ENCODE measurements at places on chromosomes 3 and 15.

GRCh38 chr3:12372741-12373280 is 83.9 kb downstream of the PPARG start:
- no peak overlapping the region for H3K27ac ChIP-seq
- no peak overlapping the region for H3K4me3 ChIP-seq

DNA sequence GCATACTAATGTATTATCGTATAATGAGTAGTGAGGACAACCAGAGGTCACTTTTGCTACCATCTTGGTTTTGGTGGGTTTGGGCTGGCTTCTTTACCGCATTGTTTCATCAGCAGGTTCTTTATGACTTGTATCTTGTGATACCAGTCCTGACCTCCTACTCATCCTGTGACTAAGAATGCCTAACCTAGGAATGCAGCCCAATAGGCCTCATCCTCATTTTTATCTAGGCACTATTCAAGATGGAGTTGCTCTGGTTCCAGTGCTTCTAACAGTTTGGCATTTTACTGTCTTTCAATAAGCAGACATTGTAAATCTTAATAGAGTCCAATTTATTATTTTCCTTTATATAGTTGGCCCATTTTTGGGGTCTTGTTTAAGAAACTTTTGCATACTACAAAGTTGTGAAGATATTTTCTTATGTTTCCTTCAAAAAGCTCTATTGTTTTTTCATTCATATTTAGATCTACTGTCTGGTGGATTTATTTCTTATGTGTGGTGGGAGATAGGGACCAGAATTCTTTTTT is 60.8 kb upstream of the RNU6-1 start:
- no peaks in the 10 kb centered on the region for H3K27me3 ChIP-seq
- no peak for DNase-seq
- H3K36me3 ChIP-seq: no peaks in the 10 kb centered on the region
- no peak overlapping the region for H3K4me3 ChIP-seq
- H3K4me1 ChIP-seq: no peaks in the 10 kb centered on the region

DNA sequence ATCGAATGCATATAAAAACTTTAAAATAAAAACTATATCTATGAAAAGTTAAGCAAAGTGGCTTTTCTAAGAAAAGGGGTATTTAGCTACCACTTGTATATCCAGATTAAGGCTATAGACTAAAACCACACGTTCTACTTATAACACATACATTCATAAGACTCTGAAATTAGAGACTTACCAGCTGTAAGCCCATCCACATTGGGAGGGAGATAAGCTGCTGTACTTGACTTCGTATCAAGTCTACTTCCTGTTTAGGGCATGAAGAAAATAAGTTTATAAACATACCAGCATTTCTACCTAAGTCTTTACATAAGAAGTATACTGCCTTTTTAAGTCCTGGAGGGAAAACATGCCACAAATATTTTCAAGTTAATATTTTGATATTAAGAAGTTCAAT is 27.7 kb downstream of the AQR start:
- H3K36me3 ChIP-seq: no peaks in the 10 kb centered on the region
- H3K27me3 ChIP-seq: no peaks in the 10 kb centered on the region
- no peak overlapping the region for H3K4me3 ChIP-seq
- H3K27ac ChIP-seq: no peak overlapping the region
- DNase-seq: no peak

- no peaks in the 10 kb centered on the region for H3K36me3 ChIP-seq
- no peak within 1 kb of the TSS for H3K27ac ChIP-seq
- H3K4me3 ChIP-seq: no peak within 1 kb of the TSS
- no peaks in the 10 kb centered on the region for H3K27me3 ChIP-seq
- no peak for DNase-seq
Measured at GRCh38 chr3:187197335-187197649, at the start of gene RTP1. TSS of gene RTP1 (plus strand) at chr3:187197486. CDS start at chr3:187197516, 30 bp downstream.

DNA sequence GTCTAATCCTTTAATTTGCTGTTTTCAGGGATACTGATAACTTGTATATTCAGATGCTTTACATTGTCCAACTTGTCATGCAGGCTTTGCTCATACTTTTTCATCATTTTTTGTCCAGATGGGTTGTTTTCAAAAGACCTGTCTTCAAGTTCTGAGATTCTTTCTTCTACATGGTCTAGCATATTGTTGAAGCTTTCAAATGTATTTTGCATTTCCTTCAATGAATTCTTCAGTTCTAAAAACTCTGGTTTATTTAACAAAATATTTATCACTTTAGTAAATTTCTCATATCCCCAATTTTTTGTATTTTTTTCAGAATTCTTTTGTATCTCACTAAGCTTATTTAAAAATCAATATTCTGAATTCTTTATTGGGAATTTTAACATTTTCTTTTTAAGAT is 388.3 kb upstream of the IL12A start:
- H3K4me3 ChIP-seq: no peak overlapping the region
- H3K27me3 ChIP-seq: no peaks in the 10 kb centered on the region
- DNase-seq: no peak
- peaks cover 4% of the 10 kb centered on the region for H3K36me3 ChIP-seq

- H3K4me3 ChIP-seq: no peak overlapping the region
- H3K36me3 ChIP-seq: no peaks in the 10 kb centered on the region
- no peak overlapping the region for H3K27ac ChIP-seq
- no peaks in the 10 kb centered on the region for H3K27me3 ChIP-seq
Measured at GRCh38 chr3:139127101-139127500, 82.4 kb upstream of the PRR23C start.

GRCh38 chr3:60746695-60747416 is 504.4 kb downstream of the FHIT start:
- H3K27ac ChIP-seq: no peak overlapping the region
- H3K4me3 ChIP-seq: no peak overlapping the region
- no peaks in the 10 kb centered on the region for H3K36me3 ChIP-seq
- H3K4me1 ChIP-seq: no peaks in the 10 kb centered on the region
- no peaks in the 10 kb centered on the region for H3K27me3 ChIP-seq
- DNase-seq: no peak

GRCh38 chr15:34701536-34701935 is 53.3 kb downstream of the GJD2 start:
- H3K27ac ChIP-seq: no peak overlapping the region
- DNase-seq: no peak
- no peak overlapping the region for H3K4me3 ChIP-seq
- H3K36me3 ChIP-seq: no peaks in the 10 kb centered on the region
- no peaks in the 10 kb centered on the region for H3K4me1 ChIP-seq

DNA sequence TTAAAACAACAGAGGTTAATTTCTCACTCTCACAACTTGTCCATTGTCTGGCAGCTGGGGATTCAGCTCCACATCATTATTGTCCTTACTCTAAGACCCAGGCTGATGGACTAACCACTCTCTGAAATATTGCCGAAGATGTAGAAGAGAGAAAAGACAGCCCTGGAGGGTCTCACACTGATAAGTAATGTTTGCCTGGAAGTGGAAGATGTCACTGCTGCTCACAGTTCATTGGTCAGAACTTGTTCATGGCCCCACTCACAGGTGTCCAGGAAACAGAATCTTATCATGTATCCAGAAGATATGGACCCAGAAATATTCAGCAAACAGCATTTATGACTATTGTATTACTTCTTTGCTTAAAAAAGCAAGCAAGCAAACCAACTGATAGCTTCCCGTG is 62.2 kb upstream of the LPP start:
- no peak for DNase-seq
- no peak overlapping the region for H3K27ac ChIP-seq
- H3K4me1 ChIP-seq: no peaks in the 10 kb centered on the region
- H3K27me3 ChIP-seq: no peaks in the 10 kb centered on the region

GRCh38 chr3:99639579-99639978 is 1.2 kb downstream of the COL8A1 start:
- no peaks in the 10 kb centered on the region for H3K4me1 ChIP-seq
- peaks cover 13% of the 10 kb centered on the region for H3K27me3 ChIP-seq
- no peaks in the 10 kb centered on the region for H3K36me3 ChIP-seq
- DNase-seq: no peak
- no peak overlapping the region for H3K27ac ChIP-seq
- no peak overlapping the region for H3K4me3 ChIP-seq

DNA sequence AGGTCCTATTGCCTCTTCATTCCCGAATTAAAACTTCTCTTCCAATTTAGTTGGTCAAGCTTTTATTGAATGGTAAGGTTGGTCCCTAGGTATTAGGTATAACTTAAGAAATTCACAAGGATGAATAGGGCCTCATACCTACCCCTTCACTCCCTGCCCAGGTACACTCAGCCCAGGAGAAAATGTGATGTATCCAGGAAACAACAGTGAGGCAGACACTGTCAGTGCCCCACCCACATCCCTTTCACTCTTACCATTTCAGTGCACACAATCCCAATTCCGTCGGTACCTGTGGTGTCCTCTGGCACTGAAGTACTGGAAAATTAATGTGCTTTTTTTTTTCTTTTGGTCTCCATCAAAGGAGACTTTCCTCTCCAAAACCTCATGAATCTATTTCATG is 10.5 kb upstream of the C3orf49 start:
- H3K4me1 ChIP-seq: no peaks in the 10 kb centered on the region
- no peak overlapping the region for H3K27ac ChIP-seq
- H3K4me3 ChIP-seq: no peak overlapping the region
- DNase-seq: no peak

GRCh38 chr3:50444213-50444612 is 59.2 kb downstream of the CACNA2D2 start:
- no peaks in the 10 kb centered on the region for H3K36me3 ChIP-seq
- no peak overlapping the region for H3K4me3 ChIP-seq
- no peak for DNase-seq
- H3K27me3 ChIP-seq: no peaks in the 10 kb centered on the region
- no peaks in the 10 kb centered on the region for H3K4me1 ChIP-seq
- H3K27ac ChIP-seq: peak overlapping the region; percentile 48

DNA sequence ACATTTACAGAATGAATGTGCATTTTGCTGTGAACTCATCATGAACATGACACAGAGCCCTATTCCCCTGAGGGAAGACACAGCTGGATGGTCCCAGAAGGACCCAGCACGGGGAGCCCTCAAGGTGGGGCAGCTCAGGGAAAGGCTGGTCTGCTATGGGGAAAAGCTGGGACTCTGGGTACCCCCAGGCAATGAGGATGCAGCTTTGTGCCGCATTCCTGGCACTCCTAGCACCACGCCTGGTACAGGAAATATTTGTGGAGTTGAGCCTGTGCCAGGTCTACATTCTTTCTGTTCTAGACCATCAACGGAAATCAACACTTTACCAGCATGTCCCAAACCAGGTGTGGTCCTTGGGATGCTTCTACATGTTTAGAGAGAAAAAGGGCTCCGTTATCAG is 74.0 kb downstream of the SRGAP3 start:
- peak; percentile 81 for DNase-seq
- peak overlapping the region; percentile 61 for H3K27ac ChIP-seq
- no peaks in the 10 kb centered on the region for H3K27me3 ChIP-seq

- H3K4me1 ChIP-seq: no peaks in the 10 kb centered on the region
- no peaks in the 10 kb centered on the region for H3K36me3 ChIP-seq
- no peaks in the 10 kb centered on the region for H3K27me3 ChIP-seq
Measured at GRCh38 chr3:101319531-101319930, 844 bp downstream of the IMPG2 start.

GRCh38 chr3:156558389-156558788 is 3.5 kb upstream of the SSR3 start:
- no peak overlapping the region for H3K27ac ChIP-seq
- no peak overlapping the region for H3K4me3 ChIP-seq
- no peak for DNase-seq
- no peaks in the 10 kb centered on the region for H3K4me1 ChIP-seq
- no peaks in the 10 kb centered on the region for H3K36me3 ChIP-seq

- H3K27ac ChIP-seq: no peak overlapping the region
- no peak overlapping the region for H3K4me3 ChIP-seq
- H3K27me3 ChIP-seq: no peaks in the 10 kb centered on the region
- no peaks in the 10 kb centered on the region for H3K36me3 ChIP-seq
Measured at GRCh38 chr15:37246065-37246464, 145.7 kb upstream of the MEIS2 start.

DNA sequence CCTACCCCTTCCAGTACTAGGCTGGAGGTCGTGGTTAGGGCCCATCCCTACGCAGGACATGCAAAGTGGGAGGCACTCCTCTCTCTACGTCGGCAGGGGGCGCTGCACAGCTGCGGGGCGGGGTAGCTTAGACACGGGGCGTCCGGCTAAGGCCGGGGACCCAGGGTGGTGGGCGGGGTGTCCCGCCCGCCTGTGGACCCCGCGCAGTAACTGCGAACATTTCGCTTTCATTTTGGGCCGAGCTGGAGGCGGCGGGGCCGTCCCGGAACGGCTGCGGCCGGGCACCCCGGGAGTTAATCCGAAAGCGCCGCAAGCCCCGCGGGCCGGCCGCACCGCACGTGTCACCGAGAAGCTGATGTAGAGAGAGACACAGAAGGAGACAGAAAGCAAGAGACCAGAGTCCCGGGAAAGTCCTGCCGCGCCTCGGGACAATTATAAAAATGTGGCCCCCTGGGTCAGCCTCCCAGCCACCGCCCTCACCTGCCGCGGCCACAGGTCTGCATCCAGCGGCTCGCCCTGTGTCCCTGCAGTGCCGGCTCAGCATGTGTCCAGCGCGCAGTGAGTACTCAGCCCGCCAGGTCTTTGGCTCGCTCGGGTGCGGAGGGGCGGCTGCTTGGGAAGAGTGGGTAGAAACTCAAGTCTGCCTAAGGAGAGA is at the start of gene IL12A:
TSS of gene IL12A (plus strand) at position 219 of the 655 bp plus-strand sequence.
- H3K4me1 ChIP-seq: no peaks in the 10 kb centered on the region
- H3K4me3 ChIP-seq: peak within 1 kb of the TSS; percentile 56
- H3K36me3 ChIP-seq: no peaks in the 10 kb centered on the region
- H3K27ac ChIP-seq: no peak within 1 kb of the TSS

- no peak for DNase-seq
- no peak overlapping the region for H3K4me3 ChIP-seq
- H3K27ac ChIP-seq: no peak overlapping the region
- no peaks in the 10 kb centered on the region for H3K4me1 ChIP-seq
Measured at GRCh38 chr3:23885210-23885609, 31.6 kb downstream of the NKIRAS1 start.

DNA sequence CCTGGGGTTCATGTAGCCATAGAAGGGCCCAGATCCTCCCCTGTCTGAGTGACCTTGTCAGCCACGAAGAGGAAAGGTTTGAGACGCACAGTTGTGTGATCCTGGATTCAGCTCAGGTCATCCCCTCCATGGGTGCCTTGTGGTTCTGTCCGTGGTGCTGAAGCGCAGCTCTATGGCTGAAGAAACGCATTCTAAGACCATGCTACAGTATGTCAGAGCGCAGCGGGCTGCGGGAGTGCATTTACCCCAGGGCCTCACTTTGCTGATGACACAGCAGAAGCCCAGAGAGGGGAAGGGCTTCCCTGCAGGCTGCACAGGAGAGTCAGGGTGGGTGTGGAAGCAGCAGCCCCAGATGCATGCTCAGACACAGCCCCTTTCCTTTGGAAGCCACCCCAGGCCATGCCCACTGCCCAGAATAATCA is 68.8 kb upstream of the IQSEC1 start:
- no peaks in the 10 kb centered on the region for H3K36me3 ChIP-seq
- H3K27me3 ChIP-seq: no peaks in the 10 kb centered on the region
- no peaks in the 10 kb centered on the region for H3K4me1 ChIP-seq
- H3K27ac ChIP-seq: no peak overlapping the region
- H3K4me3 ChIP-seq: no peak overlapping the region

GRCh38 chr3:36786921-36787890 is 22.9 kb upstream of the DCLK3 start:
- no peaks in the 10 kb centered on the region for H3K4me1 ChIP-seq
- DNase-seq: no peak
- H3K4me3 ChIP-seq: no peak overlapping the region
- H3K36me3 ChIP-seq: no peaks in the 10 kb centered on the region
- H3K27ac ChIP-seq: no peak overlapping the region

GRCh38 chr15:80733460-80733859 is 38.4 kb downstream of the ABHD17C start:
- H3K4me3 ChIP-seq: no peak overlapping the region
- H3K4me1 ChIP-seq: no peaks in the 10 kb centered on the region
- no peaks in the 10 kb centered on the region for H3K36me3 ChIP-seq
- DNase-seq: no peak
